ENCODE measurements at places on chromosomes 5 and 9.

DNA sequence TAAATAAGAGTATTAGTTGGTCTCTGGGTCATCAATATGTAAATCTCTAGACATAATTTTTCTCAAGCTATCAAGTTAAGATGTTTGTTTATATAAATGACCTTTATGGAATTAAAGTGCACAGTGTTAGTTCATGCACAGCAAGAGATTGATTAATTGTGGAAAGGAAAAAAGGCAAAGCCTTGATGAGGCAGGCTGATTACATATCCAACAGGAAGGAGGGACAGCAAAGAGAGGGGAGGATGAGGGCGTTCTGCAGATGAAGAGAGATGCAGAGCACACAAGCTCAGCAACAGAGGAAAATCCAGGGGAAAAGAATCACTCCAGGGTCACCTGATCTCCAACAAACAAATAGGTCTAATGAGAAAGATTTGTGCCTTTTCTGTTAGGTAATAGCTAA, 16.5 kb downstream of the NTRK2 start:
- DNase-seq: no peak

- no peak for DNase-seq
Measured at GRCh38 chr9:80204054-80204453, 632.3 kb downstream of the TLE4 start.

DNA sequence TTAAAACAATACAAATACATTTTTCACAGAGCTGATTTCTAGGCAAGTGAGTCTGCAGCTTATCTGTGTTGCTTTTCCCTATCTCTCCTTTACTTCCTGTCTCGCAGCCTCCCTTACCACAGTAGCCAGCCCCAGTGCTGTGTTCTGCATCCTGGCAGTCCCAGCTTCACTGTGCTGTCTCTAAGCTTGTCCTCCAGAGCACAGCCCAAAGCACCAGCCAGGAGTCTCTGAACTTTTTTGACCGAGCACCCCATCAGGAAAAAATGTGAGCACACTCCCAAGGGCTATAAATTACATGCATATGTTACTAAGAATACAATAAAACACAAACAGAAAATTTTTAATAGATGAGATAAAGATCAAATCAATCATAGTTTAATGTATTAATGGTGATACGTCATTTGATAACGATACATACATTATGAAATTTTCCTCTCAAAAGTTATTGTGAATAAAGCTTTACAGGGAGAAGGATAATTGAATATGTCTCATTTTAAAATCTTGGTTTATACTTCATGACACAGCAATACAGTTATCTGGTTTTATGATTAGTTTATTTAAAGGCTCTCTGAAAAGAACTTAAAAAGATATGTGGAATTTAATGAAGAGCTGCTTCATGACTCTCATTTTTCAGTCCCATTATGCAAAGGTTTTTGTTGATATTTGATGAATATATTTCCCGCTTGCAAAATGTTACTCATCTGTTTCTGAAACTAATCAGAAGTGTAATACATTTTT, 7.3 kb upstream of the RHOBTB3 start:
- DNase-seq: peak; percentile 75

- no peak for DNase-seq
Measured at GRCh38 chr5:129173771-129174170, 79.2 kb downstream of the ISOC1 start.

- DNase-seq: peak; percentile 77
Measured at GRCh38 chr9:106697750-106698502, 165.0 kb upstream of the ZNF462 start.

DNA sequence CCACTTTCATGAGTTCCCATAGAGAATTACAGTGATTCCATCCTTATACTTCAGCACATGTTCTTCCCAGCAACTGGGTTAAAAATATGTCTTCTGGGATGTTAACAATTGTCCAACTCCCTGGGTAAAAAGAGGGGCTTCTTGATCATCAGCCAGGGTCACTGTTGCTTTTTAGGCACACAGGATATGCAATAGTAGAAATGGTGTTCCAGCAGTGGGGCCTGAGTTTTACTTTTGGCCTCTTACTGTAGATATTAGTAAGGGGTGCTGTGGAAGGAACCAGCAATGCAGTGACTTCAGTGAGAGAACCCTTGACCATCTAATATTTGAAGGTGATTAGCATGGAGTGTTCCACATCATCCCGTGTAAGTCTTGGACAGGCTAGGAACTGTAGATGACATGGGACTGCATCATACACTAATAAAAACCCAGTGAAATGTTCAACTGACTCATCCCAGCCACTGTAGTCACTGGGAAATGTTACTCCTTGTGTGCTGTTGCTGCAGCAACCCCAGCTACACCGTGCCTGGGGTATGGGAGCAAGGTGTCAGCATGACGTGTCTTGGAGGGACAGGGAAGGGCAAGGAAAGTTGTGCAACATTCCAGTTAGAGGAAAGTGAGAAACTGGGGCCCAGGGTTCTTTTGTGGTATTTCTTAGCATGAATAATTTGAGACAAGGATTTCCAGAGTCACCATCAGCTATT, 610.9 kb downstream of the RAB3C start:
- DNase-seq: no peak

DNA sequence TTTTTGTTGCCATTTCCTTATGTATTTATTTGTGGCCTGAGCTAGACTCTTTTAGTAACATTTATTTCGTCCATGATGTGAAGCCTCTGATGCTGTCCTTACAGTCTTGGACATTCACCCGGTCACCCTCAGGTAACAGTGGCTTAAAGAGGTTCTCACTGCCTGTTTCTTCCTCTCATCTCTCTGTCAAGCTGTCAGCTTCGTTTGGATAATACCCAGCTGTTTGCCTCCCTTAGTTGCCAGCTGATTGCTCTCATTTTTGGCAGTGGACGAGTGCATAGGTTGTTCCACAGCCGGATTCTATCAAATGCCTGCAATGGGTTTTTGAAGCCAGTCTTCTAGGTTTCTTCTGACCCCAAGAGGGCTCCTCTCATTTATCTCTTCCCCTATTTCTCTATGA, 427.7 kb downstream of the MED10 start:
- DNase-seq: no peak

DNA sequence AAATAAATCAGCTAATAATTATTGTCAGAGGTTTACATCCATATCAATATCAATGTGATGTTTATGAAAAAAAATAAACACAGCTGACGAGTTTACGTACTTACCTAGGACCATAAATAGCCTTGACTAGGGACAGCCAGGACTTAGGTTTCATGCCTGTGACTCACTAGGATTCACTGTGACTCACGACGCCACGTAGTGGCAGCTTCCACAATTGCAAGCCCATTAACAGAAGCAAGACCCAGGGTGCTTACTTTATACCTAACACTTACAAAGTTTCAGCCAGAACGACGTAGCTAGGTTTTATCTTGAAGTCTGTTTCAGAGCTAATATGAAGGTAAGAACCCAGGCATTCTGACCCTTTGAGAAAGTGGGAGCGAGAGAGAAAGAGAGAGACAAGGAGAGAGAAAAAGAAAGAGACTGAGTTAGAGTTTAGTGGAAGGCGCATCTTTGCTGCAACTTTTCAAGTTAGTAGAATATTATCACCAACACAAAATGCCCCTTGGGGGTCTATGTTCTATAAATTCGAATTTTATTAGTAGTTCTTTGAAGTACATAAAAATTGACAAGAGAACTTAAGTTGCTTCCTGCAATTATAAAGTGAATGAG, 191.2 kb downstream of the GNA14 start:
- peak; percentile 76 for DNase-seq

DNA sequence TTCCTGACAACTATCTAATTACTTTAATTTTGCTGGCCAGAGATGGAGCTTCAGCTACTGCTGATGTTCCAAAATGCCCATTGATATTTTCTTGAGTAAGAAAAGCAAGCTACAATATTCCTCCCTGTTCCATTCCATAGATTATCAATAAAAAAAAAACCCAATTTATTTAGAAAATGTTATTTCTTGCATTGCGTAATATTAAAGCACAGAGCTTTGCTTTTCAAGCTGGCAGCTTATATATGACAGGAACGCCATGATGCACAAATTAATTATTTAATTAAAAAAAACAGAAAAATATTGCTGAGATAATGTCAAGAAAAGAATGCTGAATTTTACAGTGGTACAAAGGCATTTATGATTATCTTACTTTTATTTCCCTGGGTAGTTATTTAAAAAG, 47.9 kb downstream of the TRPM3 start:
- no peak for DNase-seq

DNA sequence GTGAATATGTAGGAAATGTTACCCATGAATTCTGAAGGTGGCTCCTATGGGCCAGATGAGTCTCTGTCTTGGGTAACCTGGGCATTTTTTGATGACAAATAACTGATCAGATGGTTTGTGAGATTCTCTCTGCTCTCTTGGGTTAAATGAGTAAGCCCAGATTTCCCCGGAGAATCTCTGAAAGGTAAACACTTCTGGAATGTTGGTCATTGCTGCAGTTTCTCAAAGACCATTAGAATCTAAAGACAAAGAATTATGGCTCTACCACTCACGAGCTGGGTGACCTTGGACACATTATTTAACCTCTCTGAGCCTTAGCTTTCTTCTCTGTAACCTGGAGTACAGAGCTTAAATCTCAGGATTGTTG, 191.2 kb downstream of the DAB2IP start:
- no peak for DNase-seq

DNA sequence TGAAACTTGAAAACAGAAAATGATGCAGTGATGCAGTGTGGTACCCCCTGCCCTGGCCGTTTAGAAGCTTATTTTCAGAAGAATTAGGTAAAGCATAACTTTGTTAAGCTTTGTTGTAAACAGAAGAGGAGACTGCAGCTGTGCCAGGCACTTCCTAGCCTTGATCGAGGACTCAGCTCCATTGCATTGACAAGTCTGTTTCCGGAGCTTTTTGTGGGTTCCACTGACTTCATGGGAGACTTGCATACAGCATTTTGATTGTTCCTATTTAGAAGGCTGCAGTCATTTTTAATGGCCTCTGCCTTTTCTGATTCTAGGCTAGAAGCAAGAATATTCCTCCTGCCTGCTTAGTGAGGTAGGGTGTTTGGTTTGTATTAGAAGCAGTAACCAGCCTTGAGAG, 12.3 kb downstream of the MVB12B start:
- DNase-seq: no peak

All from SK-N-SH (cell line).